IPS-NIHi11 (cell line): ENCODE measurements at places on chromosomes 12 and 14.

DNA sequence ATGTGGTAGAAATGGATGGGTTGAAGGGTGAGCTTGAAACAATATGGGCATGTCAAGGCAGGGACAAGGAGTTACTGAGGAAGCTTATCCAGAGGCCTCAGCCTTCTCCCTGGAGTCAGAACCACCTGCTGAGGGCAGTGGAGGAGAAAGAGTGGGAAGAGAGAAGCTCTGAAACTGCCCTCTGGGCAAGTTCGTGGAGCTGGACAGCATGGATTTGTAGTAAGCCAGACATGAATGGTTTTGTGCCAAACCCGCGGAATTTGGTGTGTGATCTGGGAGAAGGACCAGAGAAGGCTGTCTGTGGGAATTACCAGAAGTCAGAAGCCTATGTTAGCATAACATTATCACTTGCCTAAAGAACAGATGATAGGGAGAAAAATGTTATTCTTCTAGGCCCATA, 164.8 kb downstream of the SLC41A2 start:
- DNase-seq: no peak

- DNase-seq: no peak
Observed at GRCh38 chr12:92221656-92222315, 76.1 kb upstream of the BTG1 start.

- no peak for DNase-seq
Observed at GRCh38 chr12:127539226-127539858, 727.6 kb upstream of the TMEM132C start.

- no peak for DNase-seq
Observed at GRCh38 chr12:104699489-104700190, 242.9 kb downstream of the CHST11 start.

- no peak for DNase-seq
Observed at GRCh38 chr14:55028066-55028465, 1.0 kb downstream of the SOCS4 start.

DNA sequence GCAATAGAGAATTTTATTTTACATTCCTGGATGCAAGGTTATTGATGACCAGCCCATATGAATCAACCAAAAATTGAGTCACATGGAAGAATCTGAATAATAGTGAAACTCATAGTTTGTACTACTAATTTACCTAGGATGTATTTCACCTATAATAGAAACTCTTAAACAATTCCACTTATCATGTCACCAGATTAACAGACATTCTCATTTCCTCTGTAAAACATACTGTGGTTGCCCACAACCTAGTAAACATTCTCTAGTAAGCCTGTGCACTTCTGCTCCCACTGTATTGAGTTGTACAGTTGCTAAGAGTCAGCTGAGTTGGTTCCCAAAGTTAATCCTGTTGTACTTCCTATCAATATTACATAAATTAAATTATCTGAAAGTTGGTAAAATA, 196.6 kb upstream of the TMTC1 start:
- DNase-seq: no peak

- DNase-seq: no peak
Observed at GRCh38 chr12:106783515-106783914, 9.0 kb downstream of the RIC8B start.

GRCh38 chr12:108123402-108123801, 5.7 kb upstream of the WSCD2 start:
- DNase-seq: no peak

GRCh38 chr14:24332268-24332993, 2.4 kb downstream of the ADCY4 start:
- DNase-seq: peak; percentile 86

DNA sequence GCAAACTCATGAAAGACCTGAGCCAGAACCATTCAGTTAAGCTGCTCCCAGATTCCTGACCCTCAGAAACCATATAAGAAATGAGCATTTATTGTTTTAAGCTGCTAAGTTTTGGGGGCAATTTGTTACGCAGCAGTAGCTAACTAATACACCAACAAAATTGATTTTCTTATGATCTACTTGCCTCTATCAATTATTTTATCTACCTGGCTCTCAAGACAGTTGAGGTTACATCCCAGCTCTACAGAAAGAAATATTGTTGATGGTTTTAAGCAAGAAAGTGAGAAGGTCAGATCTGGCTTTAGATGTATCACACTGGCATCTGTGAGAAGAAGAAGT, 103.1 kb upstream of the MDM1 start:
- DNase-seq: no peak

GRCh38 chr14:89267656-89268055, 149.4 kb downstream of the FOXN3 start:
- DNase-seq: no peak

DNA sequence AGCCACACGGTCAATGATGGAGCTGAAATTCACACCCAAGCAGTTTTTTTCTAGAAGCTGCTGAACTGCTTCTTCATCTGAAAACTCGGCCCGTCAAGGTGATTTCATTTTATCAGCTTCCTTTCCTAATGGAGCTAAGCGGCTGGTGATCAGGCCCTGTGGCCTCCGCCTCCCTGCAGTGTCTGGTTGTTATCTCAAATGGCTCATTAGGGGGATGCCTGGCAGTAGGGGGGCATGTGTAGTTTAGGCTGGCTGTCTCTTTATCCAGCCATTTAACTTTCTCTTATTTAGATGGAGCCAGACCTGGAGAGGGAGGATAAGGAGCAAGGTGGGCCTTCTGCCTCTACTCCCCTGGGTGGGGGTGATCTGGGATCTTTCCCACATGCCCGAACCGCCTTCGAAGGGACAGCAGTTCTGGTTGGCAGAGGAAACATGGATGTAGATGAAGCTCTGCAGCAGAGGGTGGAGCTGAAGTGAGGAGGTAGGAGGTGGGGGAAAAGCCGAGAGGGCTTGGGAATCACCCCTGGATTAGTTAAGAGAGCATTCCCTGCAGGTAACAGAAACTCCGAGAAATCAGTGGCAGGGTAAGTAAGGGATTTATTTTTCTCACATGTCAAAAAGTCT, 64.4 kb downstream of the TGFB3 start:
- DNase-seq: no peak

DNA sequence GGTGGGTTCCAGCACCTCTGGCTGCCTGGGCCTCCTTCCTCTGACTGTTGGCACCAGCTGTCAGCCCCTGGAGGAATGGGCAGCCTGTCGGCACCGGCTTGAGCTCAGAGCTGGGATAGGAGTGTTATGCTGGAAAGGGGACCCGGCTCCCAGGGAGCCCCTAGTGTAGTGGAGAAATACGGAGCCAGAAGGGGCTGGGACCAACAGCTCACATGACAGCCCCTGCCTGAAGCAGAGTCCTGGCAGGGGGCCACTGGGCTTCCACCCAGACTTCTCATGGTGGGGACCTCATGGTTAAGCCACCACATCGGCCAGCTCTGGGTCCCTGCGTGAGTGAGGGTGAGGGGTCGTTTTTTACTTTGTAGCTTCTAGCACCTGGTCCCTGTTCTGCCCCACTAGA, 174.5 kb downstream of the TSPAN9 start:
- no peak for DNase-seq

- no peak for DNase-seq
Observed at GRCh38 chr12:76922866-76923265, 44.0 kb upstream of the CSRP2 start.

DNA sequence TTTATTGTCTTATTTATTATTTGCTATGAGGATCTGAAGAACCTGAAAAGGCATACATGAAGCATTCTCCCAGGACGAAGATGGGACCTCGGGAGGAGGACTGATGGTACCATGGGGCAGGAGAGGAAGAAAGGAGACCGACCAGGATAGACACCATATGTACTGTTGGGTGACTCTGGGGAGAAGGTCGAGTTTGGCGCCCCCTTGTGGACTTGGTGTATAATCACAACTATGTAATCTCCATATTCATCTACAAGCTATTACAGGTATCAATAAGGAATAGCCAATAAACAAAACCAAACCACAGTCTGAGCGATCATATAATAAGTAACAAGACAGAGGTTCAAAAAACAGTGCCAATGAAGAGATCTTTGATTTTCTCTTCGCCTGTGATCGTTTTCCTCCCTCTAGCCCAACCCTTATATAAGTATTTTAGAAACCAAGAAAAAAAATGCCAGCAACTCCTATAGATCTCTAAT, 139.1 kb downstream of the SPTSSA start:
- DNase-seq: peak; percentile 81

DNA sequence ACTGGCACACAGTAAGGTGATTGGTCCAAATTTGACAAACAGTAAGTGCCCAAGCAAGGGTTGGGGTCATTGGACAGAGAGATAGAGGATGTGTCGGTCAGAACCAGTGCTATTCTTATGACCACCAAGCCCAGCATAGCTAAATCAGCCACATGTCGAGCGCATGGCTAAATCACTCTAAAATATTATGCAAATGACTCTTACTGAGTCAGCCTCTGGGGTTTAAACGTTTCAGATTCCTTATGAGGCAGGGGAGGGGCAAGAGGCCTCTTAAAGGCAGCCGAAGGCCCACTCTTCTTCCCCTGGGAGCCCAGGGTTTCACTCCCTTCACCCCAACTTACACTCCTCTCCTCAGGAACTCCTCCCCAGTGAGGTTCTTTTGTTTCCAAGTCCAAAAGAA, 603 bp upstream of the ENDOU start:
- no peak for DNase-seq

DNA sequence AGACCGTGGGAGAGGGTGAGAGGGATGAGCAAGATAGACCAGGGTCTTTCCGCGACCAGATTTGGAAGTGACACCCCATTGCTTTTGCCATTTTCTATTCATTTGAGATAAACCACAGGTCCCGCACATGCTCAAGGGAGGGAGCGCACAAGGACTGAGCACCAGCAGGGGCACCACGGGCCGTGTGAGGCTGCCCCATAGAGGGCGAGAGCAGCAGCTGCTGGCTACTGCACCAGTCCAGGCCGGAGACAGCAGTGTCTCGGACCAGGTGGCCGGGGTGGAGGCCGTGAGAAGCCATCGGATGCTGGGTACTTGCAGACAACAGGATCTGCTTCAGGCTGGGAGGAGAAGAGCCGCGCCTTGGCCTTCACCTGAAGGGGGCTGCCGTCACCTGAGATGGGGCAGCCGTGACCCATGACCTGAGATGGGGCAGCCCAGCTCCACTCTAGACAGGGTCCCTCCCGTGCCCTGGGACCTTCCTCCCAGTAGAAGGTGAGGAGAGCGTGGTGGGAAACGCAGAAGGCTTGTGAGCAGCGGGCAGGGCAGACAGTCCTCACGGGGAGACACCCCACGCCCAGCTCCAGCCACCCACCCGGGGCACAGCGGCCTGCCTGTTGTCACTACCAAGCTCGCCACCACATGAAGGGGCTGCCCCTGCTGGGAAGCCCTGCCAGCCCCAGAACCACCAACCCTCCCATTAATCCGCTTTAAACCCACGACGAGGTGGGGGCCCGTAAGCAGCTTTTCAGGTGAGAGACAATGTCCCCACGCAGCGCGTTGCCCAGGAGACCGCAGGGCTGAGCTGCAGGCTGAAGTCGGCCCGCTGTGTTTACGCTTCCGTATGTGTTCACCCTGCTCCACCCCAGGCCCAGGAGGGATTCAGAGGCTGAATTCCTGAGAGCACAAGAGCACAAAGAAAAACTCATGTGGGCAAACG, 61.7 kb upstream of the FBRSL1 start:
- no peak for DNase-seq

- DNase-seq: no peak
Observed at GRCh38 chr14:55160989-55161388, 30.4 kb downstream of the DLGAP5 start.

DNA sequence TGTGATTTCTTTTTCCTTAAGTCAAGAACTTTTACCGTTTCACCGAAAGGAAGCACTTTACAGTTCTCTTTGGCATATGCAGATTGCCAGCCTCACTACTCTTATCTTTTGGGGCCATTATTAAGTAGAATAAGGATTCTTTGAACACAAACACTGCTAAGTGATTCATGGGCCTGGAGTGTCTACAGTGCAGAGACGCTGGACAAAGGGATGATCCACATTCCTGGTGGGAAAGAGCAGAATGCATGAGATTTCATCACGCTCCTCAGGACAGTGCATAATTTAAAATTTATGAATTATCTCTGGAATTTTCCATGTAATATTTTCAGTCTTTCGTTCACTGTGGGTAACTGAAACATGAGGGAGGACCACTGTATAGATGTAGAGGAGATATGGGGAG, 90.2 kb downstream of the TTLL5 start:
- no peak for DNase-seq

DNA sequence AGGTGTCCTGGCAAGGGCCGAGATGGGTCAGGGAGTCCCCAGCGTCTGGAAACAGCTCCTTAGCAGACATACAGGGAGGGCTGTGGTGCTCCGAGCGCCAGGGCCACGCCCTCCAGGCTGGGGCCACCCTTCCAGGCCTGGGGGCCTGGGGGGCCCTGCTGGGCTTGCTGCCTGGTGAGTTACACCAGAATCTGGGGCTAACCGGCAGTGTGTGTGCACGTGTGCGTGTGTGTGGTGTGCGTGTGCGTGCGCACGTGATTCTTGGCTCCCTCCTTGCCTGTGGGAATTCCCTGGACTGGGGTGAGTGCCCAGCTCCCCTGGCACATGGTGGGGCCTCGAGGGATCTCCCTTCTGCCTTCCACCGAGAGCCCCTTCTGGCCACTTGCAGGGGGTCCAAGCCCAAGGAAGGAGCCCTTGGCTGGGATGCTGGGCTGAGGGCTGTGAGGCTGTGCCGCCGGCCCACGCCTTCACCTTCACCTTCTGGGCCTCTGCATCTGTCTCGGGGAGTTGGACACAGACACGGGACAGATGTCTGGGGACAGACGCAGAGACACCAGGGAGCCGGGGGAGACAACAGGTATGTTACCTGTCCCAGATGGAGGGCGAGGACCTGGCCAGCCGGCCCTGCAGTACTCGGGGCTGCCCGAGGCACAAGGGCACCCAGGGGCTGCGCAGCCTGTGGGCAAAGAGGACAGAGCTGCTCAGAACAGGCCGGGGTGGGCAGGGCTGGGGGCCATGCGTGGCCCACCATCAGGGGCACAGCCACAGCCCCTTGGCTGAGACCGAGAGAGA, 37.2 kb downstream of the BEGAIN start:
- DNase-seq: no peak

GRCh38 chr12:14403711-14404196, 38.3 kb downstream of the ATF7IP start:
- DNase-seq: peak; percentile 26
